NCI-H187 (cell line): ENCODE measurements at places on chromosomes 5 and 9.

- no peak for DNase-seq
These were observed 91.3 kb downstream of the CAMSAP1 start for GRCh38 chr9:135815830-135816650.

GRCh38 chr5:175731172-175731571 lies 73.3 kb downstream of the HRH2 start:
- no peak for DNase-seq

GRCh38 chr5:163532171-163533084 lies 27.0 kb downstream of the MAT2B start:
- DNase-seq = no peak

- DNase-seq = no peak
These were observed 1062.6 kb downstream of the NR2F1-AS1 start for GRCh38 chr5:92518318-92518904.

DNA sequence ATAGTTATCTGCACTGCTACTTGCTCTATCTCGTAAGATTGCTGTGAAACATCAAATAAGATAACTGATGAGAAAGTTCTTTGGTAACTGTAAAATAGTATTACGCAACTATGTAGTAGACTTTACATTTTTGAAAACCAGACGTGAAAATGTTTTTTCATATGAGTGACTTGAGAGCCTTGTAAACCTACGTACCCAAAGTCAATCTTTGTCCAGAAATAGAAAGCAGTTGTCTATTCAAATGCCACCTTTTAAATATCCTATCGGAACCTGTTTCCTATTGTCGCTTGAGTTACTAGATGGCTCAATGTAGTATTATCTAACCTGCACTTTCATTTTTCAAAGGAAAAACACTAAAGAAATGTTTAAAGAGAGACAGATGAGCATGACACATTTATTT lies 1.6 kb downstream of the FNIP1 start:
- DNase-seq = no peak

DNA sequence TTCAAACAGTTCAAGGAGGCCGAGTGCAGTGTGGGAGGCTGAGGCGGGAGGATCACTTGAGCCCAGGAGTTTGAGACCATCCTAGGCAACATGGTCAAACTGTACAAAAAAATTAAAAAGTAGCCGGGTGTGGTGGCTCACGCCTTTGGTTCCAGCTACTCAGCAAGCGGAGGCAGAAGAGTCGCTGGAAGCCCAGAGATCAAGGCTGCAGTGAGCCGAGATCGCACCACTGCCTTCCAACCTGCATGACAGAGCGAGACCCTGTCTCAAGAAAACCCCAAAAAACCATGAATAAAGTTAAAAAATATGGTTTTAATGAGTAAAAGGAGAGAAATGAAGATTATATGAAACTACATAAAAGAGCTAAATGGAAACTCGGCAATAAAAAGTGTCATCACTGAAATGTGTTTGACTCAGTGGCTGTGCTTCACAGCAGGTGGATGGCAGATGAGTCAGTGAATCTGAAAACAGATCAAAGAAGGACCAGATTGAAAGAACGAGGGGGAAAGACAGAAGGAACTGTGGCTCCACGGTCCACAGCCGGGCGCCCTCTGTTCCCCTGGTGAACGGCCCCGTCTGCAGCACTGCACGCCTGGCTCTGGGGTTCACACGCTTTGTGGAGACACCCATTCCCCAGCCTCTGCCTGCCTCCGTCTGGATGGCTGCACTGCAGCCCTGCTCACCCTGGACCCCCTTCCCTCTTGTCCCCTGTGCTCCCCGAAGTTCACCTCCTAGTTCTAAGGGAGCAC lies 25.1 kb downstream of the EXD3 start:
- no peak for DNase-seq

DNA sequence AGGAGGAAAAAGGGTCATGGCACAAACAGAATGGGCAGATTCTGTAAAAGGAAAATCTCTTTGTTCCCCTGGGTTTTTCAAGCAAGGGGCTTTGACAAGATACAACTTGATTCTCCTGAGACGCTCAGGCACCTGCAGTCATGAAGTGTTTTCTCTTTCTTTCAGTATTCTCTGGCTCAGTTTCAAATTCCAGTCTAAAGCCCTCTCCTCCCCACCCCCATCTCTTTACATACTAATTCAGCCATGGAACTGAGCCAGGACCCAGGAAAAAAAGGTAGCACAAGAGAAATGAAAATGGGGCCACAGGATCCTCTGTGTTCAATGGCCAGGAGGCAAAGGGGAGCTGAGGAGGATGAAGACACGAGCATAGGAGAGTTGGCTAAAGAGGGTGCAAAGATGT lies 408.4 kb downstream of the SPOCK1 start:
- DNase-seq = peak; percentile 44

GRCh38 chr9:85508616-85509015 lies 233.1 kb downstream of the AGTPBP1 start:
- DNase-seq = no peak

- DNase-seq = no peak
These were observed 326.9 kb downstream of the SLIT3 start for GRCh38 chr5:168974082-168974481.

GRCh38 chr9:136339958-136340310 lies 12.6 kb downstream of the GPSM1 start:
- no peak for DNase-seq

DNA sequence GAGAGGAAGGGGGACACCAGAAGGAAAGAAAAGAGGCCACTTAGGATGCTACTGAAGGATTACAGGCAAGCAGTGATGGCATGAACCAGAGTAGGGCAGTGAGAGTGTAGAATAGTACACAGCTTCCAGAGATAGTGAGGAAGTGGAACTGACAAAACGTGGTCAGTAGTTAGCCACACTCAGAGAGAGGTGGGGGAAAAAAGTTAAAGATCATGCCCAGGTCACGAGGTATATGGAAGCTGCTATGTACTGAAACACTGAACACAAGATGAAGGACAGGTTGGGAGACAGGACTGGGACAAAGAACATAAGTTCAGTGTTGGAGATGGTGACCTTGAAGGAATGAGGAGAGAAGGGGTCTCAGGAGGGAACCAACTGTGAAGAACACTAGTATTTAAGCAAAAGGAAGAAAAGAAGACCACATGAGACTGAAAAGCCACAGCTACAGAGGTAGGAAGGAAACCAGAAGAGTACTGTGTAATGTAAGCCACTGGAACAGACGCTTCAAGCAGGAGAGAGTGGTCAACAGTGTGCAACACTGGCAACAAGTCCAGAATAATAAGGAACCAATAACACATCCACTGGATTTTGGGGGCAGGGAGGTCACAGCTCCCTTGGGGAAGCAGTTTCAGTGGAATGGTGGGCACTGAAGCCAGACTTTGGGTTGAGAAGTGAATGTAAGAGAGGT lies 45.5 kb downstream of the ELL2 start:
- no peak for DNase-seq

DNA sequence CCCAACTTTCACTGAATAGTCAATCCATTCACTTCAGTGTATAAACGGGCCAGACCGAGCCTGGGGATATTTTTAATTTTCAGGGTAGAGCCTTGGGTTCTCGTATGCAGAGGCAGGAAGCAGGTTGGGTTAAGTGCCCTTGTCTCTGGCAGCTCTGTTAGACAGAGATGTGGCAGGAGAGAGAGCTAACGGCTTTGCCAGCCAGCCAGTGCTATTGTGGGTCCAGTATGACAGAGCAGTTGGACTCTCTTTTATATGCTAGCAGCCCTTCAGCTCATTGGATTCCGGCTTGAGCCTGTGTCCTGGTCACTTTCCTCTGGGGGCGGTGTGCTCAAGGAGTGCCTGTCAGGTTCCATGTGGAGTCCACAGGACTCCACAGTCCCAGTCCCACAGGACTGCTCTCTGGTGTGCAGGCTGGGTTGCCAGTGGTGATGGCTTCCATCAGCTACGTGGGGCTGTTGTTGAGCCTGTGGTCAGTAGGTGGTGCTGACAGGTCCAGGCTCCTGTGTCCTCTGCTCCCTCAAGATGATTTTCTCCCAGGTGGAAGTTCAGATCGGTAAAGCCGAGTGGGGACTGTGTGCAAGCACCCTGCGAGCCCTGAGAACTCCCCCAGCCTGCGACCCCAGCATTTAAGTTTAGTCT lies 14.3 kb downstream of the CLTA start:
- no peak for DNase-seq

DNA sequence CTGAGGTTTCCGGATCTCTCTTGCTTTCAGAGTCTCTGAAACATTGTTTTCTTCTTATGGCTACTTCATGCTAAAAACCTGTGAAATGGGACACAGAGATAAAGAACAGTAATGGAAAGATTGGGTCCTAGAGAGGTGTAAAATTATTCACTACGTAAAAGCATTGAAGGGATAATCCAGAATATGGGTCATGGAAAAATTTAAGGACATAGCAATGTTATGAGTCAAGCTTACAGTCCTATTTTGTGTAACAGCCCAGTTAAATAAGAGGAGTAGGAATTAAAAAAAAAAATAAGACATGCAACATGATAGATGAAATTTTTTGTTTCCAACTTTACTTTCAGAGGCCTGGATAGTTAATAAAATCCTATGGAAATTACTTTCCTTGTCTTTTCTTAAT lies 61.9 kb upstream of the ELL2 start:
- no peak for DNase-seq

DNA sequence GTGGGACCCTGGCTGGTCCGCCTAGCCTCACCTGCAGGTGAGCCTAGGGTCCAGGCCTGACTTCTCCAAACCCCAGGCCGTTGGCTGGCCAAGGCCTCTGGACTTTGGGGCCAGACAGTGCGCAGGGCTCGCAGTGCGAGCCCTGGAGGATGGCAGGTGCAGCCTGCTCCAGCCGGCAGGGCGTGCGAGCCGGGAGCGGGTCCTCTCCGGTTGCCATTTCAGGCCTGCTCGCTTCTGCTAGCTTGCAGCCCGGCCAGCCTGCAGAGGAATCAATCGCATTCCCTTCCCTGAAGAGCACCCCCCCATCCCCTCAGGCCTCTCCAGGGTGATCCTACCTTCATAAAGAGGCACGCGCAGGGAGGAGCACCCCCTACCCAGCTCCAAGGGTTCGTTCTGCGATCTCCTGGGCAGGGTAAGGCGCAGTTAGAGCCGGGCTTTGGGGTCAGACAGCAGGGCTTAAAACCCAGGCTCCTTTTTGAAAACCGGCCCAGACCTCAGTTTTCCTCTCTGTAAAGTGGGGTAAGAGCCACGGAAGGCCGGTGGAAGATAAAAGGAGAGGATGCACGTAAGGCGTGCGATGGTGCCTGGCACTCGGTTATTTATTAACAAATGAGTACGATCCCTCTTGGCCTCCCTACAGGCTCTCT lies 6.2 kb downstream of the BARHL1 start:
- no peak for DNase-seq

DNA sequence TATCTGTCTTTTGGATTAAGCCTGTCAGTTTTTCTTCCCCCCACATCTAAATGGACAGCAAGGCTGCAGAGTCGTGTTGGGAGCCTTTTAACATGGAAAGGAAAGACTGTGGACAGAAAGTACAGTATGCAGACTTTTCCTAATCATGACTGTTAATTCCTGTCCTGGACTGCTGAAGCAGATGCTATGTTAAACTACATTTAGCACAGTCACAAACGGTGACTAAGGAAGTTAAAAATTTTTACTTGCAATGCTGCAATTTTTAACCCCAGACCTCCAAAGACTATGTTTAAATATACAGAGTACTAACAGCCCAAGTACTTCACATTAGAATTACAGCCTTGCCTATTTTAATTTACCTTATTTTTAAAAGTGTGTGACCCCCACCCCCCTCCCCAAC lies 51.8 kb downstream of the ELAVL2 start:
- DNase-seq = no peak

- no peak for DNase-seq
These were observed 196.4 kb upstream of the MSX2 start for GRCh38 chr5:174527916-174528540.

DNA sequence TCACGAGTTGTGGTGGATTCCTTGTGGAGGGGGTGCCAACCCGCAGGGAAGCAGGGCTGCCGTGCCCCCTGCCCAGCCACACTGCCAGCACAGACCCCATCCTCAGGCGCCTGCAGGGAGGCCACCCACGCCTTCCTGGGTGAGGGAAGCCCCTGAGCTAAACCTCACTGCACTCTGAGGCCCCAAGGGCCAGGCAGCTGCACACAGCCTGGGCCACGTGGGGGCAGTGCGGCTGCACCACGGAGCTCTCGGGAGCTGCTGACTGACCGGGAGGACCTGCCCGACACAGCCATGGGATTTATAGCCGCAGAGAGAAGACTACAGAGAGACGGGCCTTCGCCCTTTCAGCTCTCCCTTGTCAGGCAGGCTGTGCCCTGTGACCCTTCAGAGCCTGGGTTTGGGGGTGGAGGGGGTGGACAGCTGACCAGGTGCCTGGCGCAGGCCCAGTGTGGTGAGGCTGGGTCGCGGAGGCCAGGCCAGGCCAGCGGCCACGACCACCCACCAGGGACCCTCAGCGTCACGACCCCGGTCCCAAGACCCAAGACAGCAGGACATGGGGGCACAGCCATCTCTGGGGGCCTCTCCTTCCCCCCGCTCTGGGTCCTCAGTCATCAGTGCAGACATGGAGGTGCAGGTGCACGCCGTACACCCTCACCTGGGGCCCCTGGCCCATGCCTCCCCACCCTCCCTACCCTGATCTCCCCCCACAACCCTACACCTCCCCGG lies 4.3 kb upstream of the AHRR start:
- peak; percentile 54 for DNase-seq

- no peak for DNase-seq
These were observed 197.0 kb upstream of the SEMA6A start for GRCh38 chr5:116771466-116772151.

GRCh38 chr9:108911820-108912219 lies 22.1 kb downstream of the ELP1 start:
- no peak for DNase-seq

DNA sequence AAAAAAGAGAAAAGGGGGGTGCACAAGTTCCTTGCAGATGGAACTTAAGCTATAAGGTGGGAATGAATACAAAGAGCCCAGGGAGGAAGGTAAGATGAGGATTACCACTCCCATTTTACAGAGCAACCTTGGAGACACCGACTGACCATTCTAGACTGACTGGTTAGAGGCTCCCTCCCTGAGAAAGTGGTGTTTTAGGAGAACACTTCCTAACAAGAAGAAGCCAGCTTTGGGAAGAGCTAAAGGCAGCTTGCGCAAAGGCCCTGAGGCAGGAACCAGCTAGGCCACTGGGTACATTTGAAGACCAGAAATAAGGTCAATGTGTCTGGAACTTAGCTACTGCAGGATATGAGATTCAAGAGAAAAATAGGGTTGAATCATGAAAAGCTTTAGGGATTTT lies 38.6 kb downstream of the SPARC start:
- DNase-seq = no peak

- no peak for DNase-seq
These were observed 20.0 kb upstream of the NPM1 start for GRCh38 chr5:171367424-171368370.

DNA sequence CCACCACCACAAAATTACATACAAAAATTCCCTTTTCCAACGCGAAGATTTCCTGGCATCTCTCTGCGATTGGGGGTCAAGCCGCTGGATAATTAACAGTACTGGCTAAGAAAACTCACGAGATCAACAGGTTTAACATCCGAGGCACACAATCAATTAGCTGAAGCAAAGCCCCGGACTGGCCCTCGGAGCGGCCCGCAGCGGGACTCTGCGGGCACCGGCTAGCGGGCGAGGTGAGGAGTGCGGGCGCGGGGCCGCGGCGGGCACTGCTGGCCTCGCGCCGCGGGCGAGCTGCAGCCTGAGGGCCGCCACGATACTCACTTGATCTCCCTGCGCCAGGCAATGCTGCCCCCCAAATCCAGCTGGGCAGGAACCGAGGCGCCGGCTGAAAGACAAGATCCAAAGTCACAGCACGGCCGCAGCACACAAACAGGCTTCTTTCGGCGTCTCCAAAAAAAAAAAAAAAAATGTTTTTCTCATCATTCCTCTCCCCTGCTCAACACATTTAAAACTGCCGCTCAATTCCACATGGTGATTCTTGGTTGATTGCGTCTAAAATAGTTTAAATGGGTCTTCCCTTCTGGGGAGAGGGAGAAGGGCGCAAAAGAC lies 210.2 kb downstream of the MEF2C start:
- DNase-seq = no peak

- peak; percentile 3 for DNase-seq
These were observed 3.0 kb upstream of the RASGRF2 start for GRCh38 chr5:80957031-80957761.
